ENCODE measurements at places on chromosomes 12 and 14. TPM values are rescaled to one million over a fixed set of nuclear protein-coding genes. Genes with fewer than 3 reads are reported as not detected.

GRCh38 chr14:98955036-98955740 lies 316.8 kb downstream of the BCL11B start:
- no peak for DNase-seq
- peaks cover 56% of the 10 kb centered on the region for H3K27me3 ChIP-seq
- no peak overlapping the region for H3K27ac ChIP-seq
- no peak overlapping the region for H3K4me3 ChIP-seq
- H3K36me3 ChIP-seq = no peaks in the 10 kb centered on the region
- H3K4me1 ChIP-seq = no peaks in the 10 kb centered on the region

- H3K4me1 ChIP-seq = peaks cover 17% of the 10 kb centered on the region
- H3K27me3 ChIP-seq = no peaks in the 10 kb centered on the region
- peak overlapping the region; percentile 43 for H3K27ac ChIP-seq
- no peaks in the 10 kb centered on the region for H3K36me3 ChIP-seq
- no peak for DNase-seq
Measured at GRCh38 chr12:51821440-51822260, 26.9 kb downstream of the FIGNL2 start.

GRCh38 chr14:49381778-49382177 lies 204.4 kb downstream of the RPS29 start:
- H3K27ac ChIP-seq = no peak overlapping the region
- H3K4me1 ChIP-seq = no peaks in the 10 kb centered on the region
- no peaks in the 10 kb centered on the region for H3K36me3 ChIP-seq
- no peak overlapping the region for H3K4me3 ChIP-seq
- DNase-seq = no peak

- H3K27ac ChIP-seq = no peak overlapping the region
- H3K4me1 ChIP-seq = peaks cover 35% of the 10 kb centered on the region
- no peak for DNase-seq
- no peaks in the 10 kb centered on the region for H3K36me3 ChIP-seq
- no peak overlapping the region for H3K4me3 ChIP-seq
- H3K27me3 ChIP-seq = no peaks in the 10 kb centered on the region
Measured at GRCh38 chr12:89752341-89752740, 43.7 kb upstream of the ATP2B1 start.

DNA sequence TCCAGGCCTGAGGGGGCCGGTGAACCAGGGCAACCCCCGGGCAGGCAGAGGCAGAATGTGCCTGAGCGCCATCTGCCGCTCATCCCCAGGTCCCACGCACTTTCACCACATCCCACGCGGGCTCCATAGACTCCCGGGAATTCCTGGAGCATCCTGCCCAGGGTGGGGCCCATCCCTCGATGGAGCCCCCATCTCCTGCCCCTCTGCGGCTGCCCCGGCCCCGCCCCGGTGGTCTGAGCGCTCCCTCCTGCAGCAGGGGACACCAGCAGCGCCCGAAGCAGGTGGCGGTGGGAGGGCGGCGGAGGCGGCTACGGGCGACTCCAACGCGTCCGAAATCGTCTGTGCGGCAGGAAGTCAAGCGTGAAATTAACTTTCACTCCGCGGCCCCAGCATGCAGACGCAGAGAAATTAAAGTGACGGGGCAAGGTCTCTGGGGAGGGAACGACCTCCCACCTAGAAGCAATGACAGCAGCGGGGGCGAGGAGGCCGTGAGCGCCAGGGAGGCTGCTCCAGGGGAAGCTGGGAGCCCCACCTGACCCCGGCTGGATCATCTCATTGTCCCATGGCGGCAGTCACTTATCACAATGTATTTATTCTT lies 122.2 kb downstream of the NCOR2 start:
- no peak overlapping the region for H3K4me3 ChIP-seq
- no peak for DNase-seq
- peaks cover 17% of the 10 kb centered on the region for H3K4me1 ChIP-seq
- H3K27me3 ChIP-seq = no peaks in the 10 kb centered on the region
- no peak overlapping the region for H3K27ac ChIP-seq

Gene SERPINA10
- total RNA-seq = not detected

Gene PARPBP
- total RNA-seq = 23.0 TPM

Gene PAPLN
- 0.35 TPM for total RNA-seq

Gene GARIN6
- not detected for total RNA-seq

GRCh38 chr12:92032965-92033364 lies 112.7 kb downstream of the BTG1 start:
- H3K4me1 ChIP-seq = peaks cover 11% of the 10 kb centered on the region
- no peaks in the 10 kb centered on the region for H3K27me3 ChIP-seq
- no peaks in the 10 kb centered on the region for H3K36me3 ChIP-seq
- no peak overlapping the region for H3K27ac ChIP-seq
- no peak overlapping the region for H3K4me3 ChIP-seq

- H3K4me3 ChIP-seq = no peak overlapping the region
- no peak overlapping the region for H3K27ac ChIP-seq
- H3K36me3 ChIP-seq = no peaks in the 10 kb centered on the region
- DNase-seq = no peak
- no peaks in the 10 kb centered on the region for H3K4me1 ChIP-seq
- no peaks in the 10 kb centered on the region for H3K27me3 ChIP-seq
Measured at GRCh38 chr14:87397499-87397898, 595.5 kb downstream of the GALC start.

Gene TBC1D30
- total RNA-seq = 16.8 TPM

DNA sequence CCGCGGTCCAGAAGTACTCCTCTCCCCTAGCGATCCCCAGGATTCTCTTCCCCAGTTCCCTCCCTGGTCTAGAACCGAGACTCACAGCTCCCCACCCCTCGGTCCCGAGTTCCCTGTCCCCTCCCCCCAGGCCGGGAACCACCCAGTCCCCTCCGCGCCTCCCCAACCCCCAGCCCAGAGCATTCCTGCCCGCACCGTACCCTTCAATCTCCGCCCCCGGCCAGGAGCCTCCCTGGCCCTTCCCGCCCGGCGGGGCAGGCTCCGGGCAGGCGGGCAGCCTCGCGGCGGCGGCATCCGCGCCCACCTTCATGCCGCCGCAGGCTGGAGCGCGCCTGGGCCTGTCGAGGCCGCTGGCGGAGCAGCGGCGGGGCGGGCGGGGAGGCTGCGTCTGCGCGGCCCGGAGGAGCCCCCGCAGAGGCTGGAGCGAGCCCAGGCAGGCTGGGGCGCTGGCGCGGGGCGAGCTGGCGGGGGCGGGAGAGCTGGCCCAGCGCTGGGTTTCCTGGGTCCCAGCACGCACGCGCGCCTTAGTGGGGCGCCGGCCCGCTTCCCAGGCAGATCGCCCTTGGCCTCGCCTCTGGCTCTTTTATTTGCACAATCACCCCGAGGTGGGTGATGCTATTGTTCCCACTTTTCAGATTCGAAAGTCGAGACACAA lies 22.2 kb upstream of the GPR132 start:
- H3K27ac ChIP-seq = no peak overlapping the region
- H3K27me3 ChIP-seq = no peaks in the 10 kb centered on the region
- H3K4me1 ChIP-seq = peaks cover 36% of the 10 kb centered on the region
- no peaks in the 10 kb centered on the region for H3K36me3 ChIP-seq
- DNase-seq = peak; percentile 53

Gene OR10AD1
- total RNA-seq = not detected

Gene SIX6
- total RNA-seq = not detected

- DNase-seq = peak; percentile 85
- no peak overlapping the region for H3K4me3 ChIP-seq
- H3K36me3 ChIP-seq = no peaks in the 10 kb centered on the region
- peaks cover 9% of the 10 kb centered on the region for H3K4me1 ChIP-seq
- no peaks in the 10 kb centered on the region for H3K27me3 ChIP-seq
Measured at GRCh38 chr14:32252030-32252670, 49.1 kb upstream of the RNU6-8 start.

DNA sequence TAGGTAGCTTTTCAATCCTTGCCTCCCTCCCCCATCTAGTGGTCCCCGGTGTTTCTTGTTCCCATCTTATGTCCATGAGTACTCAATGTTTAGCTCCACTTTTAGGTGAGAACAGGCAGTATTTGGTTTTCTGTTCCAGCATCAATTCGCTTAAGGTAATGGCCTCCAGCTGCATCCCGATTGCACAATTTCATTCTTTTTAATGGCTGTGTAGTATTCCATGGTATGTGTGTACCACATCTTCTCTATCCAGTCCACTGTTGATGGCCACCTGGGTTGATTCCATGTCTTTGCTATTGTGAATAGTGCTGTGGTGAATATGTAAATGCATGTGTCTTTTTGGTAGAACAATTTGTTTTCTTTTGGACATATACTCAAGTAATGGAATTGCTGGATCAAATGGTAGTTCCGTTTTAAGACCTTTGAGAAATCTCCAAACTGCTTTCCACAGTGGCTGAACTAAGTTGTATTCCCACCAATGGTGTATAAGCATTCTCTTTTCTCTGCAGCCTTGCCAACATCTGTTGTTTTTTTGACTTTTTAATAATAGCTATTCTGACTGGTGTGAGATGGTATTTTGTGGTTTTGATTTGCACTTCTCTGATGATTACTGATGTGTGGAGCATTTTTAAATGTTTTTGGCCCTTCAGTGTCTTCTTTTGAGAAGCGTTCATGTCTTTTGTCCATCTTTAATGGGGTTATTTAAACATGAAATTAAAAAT lies 34.2 kb upstream of the ASPG start:
- H3K4me3 ChIP-seq = no peak overlapping the region
- DNase-seq = no peak
- H3K27me3 ChIP-seq = no peaks in the 10 kb centered on the region
- H3K4me1 ChIP-seq = no peaks in the 10 kb centered on the region
- no peaks in the 10 kb centered on the region for H3K36me3 ChIP-seq

DNA sequence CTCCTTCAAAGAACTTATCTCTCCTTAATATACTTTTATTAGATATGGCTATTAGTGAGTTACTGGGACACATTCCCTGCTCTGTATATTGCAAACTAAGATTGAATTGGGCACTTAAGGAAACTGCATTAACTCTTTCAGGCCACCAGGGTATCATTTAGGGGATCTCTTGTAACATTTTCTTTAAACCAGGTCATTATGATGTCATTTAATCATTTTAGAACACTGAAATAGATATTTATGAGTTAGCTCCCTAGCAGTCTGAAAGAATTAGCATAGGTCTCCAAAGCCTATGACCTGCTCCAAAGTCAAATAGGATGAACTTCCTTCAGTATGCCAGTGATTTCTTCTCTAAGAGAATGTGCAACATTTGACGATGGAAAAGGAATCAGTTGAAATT lies 506.9 kb downstream of the FOXG1 start:
- no peaks in the 10 kb centered on the region for H3K4me1 ChIP-seq
- H3K36me3 ChIP-seq = no peaks in the 10 kb centered on the region
- H3K27ac ChIP-seq = no peak overlapping the region

Measured in PC-3 (cell line).